Kidney capillary endothelial cell (primary cell): ENCODE measurements at places on chromosomes 13 and 19.

DNA sequence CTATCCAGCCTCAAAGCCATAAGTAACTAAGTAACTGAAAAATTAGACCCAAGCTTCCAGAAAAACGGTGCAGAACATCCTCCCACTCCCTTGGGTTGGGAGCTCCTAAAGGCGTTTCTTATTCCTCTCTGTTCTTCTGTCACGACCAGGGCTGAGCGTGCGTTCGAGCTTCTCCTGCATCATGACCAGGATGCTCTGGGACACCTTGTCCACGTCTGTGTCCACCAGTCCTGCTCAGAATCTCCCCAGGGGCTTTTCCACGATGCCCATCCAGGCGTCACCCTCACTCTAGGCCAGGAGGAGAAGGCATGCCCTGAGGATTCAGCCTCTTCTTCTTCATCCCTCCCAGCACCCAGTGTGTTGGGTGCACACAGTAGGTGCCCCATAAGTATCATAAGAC lies 37.8 kb upstream of the GAS6 start:
- no peak for DNase-seq

DNA sequence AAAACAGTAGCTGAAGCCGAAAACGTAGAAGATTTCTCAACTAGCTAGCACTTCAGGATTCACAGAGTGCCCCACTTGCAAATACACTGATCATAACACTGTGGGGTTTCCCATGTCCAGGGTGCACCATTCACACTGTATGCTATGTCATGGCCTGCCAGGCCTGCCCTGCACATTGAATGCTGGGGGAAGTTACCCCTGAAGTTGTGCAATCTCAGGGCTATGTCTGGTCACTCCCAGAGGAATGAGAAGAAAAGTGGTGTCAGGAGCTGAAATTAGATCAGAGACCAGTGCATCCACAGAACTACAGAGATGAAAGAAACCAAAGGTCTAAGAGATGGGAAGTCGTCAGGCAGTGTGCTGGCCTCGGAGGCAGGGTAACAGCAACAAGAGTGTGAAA lies 196.8 kb downstream of the RAP2A start:
- DNase-seq: no peak

- no peak for DNase-seq
Measured at GRCh38 chr13:95188128-95188527, 113.1 kb downstream of the ABCC4 start.

- DNase-seq: no peak
Measured at GRCh38 chr13:26961890-26962615, 201.5 kb upstream of the GPR12 start.

DNA sequence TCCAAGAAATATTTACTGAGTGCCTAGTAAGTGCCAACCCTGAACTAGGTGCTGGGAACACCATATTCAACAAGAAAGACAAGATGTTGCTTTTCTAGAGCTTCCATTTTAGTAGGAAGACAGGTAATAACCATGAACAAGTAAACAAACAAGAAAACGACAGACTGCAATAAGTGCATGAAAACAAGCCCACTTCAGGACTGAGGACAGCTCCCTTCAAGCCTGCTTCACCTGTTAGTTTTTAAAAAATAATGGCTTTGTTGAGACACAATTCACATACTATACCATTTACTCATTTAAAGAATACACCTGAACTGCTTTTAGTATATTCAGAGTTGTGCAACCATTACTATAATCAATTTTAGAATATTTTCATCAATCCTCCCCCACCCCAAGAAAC lies 30.4 kb downstream of the CYP4F22 start:
- no peak for DNase-seq

DNA sequence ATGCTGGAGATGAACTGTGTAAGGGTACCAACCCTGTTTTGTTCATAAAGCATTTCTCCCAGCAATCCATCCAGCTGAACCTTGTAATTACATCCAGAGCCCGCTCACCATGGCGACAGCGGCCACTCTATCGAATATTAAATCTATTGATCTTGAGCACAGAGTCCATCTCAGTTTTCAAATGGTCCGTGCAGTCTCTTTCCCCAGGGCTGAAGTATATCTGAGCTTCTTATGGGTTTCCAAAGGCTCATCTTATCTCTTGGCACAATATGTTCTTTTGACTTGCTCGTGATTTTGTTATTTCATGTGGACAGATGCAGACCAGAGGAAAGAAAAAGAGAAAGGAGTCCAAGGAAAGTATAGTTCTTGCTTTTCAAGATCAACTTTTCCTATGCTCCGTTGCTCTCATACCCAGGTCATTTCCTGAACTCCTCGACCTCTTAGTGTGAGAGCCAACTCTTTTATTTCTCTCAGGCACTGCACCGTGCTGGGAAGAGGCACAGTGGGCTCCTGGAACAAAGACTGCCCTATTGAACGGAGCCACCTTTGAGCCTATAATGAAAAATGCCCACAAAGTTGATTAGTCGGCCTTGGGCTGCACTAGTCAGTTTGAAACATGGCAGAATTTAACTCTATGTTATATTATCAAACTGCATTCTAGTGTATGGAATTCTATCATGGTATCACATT lies 66.7 kb downstream of the RFC3 start:
- DNase-seq: no peak

GRCh38 chr19:28019901-28020300 lies 1193.0 kb downstream of the UQCRFS1 start:
- no peak for DNase-seq

DNA sequence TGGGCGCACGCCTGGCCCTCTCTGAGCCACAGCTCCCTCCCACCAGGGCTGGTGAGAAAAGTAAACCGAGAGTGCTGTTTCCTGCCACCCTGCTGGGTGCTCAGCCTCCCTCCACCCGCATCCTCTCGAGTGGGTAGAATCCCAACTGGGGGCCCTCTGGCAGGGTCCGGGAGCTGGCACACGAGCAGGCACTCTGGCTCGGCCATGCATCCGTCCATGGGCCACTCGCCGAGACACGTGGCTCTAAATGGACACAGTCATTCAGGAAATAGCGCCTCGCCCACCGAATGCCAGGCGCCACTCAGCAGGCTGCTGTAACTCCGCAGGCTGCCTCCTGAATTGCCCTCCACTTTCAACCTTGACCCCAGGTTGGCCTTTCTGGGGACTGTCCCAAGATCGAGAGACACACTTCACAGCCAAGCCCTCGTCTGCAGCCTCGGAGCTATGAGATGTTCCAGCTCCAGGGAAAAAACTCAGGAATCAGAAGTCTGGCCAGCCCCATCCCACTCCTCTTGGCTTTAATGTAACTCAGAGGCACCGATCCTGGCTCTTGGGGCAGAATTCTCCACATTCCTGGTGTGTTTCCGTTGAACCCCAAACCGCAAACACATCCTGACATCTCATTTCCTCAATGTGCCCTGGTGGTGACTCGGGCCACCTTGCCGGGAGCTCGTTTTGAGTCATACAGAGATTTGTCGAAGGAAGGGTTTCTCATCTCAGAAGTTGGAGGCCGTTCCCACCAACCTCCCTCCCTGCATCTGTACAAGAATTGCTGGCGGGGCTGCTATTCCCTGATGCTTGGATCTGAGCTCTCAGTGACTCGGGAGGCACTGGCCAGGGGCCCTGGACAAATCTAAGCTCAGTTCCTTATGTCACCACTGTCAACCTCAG lies 14.1 kb downstream of the KLF2 start:
- peak; percentile 99 for DNase-seq

- no peak for DNase-seq
Measured at GRCh38 chr13:43094901-43095300, 71.5 kb downstream of the DNAJC15 start.

GRCh38 chr19:577439-578392 lies 5.3 kb downstream of the BSG start:
- DNase-seq: no peak

GRCh38 chr13:78997902-78998629 lies 339.1 kb upstream of the OBI1 start:
- no peak for DNase-seq

DNA sequence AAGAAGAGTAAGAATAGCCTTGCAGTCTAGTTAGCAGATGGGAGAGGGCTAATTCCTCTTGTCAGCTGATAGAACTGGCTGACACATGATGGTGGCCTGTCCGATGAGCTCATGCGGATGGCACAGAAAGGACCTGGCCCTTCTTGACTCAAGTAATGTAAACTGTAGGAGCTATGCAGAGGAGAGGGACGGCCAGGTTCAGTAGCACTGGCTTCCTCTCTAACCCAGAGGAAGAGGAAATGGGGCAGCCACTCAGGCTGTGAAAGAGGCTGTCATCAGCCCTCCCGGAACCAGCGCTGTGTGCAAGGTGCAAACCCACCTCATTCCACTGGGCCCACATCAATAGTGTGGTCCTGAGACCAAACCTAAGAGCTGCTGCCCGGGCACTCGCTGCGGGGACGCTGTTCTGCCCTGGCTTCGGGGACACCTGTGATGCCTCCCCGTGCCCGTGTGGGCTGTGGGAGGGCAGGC lies 30.8 kb upstream of the USE1 start:
- DNase-seq: no peak

DNA sequence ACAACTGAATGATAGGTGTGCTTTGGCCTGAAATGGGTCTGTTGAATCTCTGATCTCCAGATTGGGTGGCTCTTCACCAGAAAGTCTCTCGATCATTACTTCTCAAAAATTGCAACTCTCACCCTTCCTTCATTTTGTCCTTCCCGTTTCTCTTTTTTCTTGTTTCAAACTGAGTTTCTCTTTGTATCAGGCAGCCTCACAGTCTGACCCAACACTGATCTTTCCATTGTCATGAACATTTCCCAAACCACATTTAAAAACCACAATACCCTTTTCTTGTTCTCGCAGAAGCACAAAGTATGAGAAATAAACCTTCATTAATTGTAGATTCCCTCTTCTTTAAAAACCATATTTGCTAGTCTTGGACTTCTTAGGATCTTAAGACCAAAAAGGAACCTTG lies 33.6 kb upstream of the HMGB1 start:
- DNase-seq: no peak

- no peak for DNase-seq
Measured at GRCh38 chr19:46192992-46193650, 36.4 kb upstream of the IGFL1 start.
